AG04450 (cell line): ENCODE measurements at places on chromosomes 6 and 20. TPM values are rescaled to one million over a fixed set of nuclear protein-coding genes. Genes with fewer than 3 reads are reported as not detected.

GRCh38 chr6:484086-484745 is 92.7 kb downstream of the IRF4 start:
- DNase-seq: no peak

- DNase-seq: no peak
Measured at GRCh38 chr6:26431258-26432172, 8.8 kb upstream of the BTN3A3 start.

GRCh38 chr6:122154155-122154554 is 245.3 kb upstream of the HSF2 start:
- DNase-seq: no peak

GRCh38 chr20:4009309-4009708 is 6.0 kb downstream of the RNF24 start:
- no peak for DNase-seq

DNA sequence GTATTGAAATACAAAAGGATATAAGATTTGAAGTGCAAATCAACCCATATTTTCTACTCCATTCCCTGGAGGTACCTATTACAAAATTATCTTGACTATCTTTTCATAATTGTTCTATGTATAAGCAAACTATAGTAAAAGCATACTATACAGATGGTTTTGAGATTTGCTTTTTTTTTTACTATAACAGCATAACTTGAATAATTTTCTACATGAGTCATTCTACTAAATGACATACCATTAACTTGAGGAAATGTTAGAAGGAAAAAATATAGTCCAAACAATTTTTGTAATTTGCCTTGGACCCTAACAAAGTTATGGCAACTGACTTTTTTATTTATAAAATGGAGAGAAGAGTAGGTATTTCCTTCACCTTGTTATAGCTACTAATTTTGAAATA is 472.7 kb downstream of the PKHD1 start:
- no peak for DNase-seq

DNA sequence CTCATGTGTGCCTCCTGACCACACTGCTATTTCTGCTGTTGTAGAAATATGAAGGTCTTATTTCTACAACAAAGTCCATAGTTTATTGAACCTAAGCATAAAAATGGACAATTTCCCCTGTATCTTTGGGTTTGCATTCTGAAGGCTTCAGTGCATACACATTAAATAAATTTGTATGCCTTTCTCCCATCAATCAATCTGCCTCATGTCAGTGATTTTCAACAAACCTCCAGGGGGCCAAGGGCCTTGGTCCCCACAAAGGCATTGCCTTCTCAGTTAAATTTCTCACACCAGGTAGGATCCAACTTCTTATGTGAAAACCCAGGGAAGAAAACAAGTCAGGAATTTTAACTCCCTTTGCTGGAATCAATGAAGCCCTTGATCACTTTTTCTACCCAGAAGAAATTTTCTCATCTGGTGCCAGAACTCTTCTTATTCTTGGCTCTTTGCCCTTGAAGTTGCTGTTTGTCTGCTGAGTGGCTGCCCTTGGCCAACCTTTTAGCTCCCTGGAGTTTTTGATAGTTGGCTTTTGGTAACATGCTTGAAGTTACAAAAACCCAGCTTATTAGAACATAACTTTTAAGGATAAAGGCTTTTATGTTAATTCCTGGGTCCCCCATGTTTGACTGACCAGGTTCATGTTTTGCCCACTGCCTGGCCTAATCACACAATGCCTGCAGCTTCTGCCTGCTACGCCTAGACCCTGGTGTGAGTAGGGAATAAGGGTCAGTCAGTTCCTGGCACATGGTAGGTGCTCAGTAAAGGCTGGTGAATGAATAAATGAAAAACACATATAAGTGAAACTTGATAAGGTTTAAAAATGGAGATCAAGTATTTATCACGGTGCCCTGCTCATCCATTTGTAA is 37.0 kb downstream of the SHLD1 start:
- no peak for DNase-seq

GRCh38 chr6:36691612-36692011 is 6.0 kb upstream of the RAB44 start:
- no peak for DNase-seq

- DNase-seq: no peak
Measured at GRCh38 chr6:17469006-17469832, 75.8 kb downstream of the CAP2 start.

DNA sequence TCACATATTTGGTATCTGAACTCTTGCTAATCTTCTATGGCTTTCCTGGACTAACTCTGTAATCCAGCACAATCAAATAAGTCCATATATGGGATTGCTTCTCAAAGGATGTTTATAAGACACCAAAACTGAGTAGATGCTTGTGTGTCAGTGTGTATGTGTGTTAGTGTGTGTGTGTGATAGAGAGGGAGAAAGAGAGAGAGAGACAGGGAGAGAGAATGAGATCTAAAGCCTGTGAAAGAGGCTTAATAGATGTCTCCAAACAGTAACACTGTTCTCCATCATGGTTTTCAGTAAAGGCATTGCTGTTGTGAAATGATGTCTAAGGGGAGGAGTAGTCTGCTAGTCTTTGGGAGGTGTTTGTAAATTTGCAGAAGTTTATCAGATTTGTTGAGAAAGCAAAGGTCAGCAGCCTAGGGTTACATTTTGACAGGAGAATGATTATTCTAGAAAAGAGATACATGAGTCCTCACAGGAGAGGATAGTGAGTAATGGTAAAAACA is 73.9 kb upstream of the MLIP start:
- peak; percentile 27 for DNase-seq

DNA sequence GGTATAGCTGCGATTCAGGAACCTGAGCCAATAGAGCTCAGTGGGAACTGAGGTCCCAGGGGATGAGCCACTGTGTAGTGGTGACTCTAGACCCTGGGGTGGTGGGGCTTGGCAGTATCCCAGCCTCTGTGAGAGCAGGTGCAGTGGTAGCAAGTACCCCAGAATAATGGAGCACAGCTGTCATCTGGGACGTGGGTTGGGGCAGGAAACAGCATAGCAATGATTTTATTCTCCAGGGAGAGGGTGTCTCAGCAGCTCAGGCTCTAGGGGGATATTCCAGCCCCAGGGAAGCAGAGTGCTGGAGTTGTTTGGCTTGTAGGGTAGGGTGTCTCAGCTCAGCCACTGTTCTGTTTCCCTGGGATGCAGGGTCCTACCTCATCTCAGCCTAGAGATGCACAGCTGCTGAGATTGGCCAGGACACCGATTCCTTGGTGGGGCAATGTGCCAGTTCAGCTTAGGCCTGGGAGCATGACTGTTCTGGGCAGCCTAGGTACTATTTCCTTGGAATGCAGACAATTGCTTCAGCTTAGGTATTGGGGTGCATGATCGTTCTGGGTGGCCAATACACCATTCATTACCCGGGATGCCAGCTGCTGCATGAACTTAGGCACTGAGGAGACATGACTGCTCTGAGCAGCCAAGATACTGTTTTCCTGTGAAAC is 34.0 kb upstream of the NUP153 start:
- DNase-seq: no peak

DNA sequence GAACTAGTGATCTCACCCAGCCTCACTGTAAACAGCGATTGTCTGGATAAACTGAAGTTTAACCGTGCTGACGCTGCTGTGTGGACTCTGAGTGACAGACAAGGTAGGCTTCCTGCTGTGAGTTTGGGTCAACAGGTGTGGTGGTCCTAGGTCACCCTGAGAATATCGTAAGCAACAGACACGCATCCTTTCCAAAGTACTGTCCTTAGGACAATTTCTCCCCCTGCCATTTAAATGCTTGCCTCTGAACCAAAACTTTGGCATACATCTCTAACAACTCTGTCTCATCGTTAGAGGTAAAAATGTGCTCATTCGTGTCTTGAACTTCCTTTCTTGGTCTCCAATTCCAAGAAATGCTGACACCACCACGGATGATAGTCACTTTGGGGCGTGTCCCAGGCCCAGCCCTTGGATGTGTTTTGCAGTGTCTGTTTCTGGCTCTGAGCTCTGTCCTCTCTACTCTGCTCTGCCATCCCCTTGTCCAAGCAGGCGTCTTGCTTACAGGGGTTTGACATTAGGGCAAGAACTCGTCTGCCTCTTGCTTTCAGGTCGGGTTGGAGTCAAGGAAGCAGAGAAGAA is 95.5 kb downstream of the EYA2 start:
- DNase-seq: no peak

GRCh38 chr6:54428431-54428830 is 120.2 kb downstream of the TINAG start:
- no peak for DNase-seq

GRCh38 chr20:61252601-61253263 is 671 bp downstream of the CDH4 start:
- DNase-seq: no peak

- no peak for DNase-seq
Measured at GRCh38 chr6:38016824-38017223, 197.3 kb downstream of the ZFAND3 start.

- peak; percentile 83 for DNase-seq
Measured at GRCh38 chr6:26351544-26351953, 13.4 kb upstream of the BTN3A2 start.

DNA sequence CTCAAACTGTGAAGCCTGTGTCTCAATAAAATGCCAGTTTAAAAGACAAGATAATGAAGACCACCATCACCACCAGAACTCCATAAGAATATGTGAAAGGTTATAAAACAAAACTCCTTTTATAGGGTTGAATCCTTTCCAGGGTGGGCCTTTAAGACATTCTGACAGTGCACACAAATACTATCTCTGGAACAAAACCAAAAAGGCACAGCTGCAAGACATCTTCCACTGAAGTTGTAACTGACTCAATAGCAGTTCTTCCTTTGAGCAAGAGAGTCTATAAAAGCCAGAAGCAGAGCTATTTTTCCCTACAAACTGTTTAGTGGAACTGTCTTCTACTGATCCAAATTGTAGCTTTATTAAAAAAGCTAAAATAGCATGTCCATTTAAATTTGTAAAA is 81.6 kb downstream of the EPB41L2 start:
- DNase-seq: peak; percentile 58

GRCh38 chr20:59677586-59677985 is 73.2 kb downstream of the PHACTR3 start:
- no peak for DNase-seq

- no peak for DNase-seq
Measured at GRCh38 chr6:68189217-68189815, 445.8 kb upstream of the ADGRB3 start.

DNA sequence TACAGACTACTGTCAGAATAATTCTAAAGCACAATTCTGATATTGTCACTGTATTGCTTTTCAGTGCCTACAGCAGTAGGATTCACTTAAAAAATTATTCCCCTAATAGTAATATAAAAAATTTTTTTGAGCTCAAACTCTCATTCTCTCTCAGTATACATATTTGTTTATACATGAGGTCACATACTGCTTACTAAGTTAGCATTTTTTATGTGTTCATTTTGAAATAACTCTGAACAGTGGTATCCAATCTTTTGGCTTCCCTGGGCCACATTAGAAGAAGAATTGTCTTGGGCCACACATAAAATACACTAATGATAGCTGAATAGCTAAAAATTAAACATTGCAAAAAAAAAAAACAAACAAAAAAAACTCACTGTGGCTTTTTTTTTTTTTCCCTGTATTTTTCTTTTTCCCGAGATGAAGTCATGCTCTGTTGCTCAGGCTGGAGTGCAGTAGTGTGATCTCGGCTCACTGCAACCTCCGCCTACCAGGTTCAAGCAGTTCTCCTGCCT is 38.6 kb downstream of the ASXL1 start:
- DNase-seq: no peak

DNA sequence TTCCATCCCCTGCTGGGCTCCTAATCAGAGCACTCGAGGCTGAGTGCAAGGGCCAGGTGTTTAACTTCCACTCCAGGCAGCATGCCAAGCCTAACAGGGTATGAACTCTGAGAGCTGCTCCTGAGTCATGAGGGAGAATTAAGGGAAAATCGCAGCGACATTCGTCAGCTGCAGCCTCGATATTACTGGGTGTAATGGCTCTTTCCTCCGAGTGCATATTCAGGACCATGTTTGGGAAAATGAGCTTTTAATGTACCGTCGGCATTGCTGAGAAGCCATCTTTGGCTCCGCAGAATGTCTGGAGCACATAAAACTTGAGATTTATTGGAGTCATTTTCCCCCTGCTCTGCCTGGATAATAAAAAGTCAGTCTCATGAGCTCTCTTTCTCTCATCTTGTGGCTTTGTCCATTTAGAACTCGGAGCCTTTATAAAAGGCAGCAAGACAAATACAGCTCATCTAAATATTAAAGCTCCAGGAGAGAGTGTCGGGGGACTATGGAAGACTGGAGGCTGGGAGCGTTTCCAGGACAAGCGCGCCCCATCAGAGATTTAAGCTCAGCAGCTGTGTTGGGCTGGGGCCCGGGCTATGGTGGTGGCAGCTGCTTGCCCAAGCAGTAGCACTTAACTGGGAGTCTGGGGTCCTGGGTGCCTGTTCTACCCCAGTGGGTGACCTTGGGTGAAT is 103.7 kb downstream of the TOX2 start:
- peak; percentile 69 for DNase-seq

DNA sequence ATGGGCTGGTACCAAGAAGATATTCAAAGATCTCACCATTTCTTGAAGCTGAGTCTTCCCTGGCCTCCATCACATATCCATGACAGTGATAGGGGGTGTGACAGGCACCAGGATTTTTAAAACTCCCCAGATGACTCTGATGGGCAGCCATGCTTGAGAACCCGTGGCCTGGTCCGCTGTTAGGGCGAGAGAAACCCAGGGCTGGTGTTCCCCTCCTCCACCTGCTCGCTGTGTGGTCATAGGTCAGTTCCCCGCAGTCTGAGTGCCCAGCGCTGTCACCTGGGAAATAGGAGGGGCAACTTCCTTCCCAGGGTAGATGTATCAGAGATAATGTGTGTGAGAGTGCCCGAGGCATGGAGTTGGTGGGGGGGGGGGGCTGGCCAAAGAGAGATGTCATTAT is 50.9 kb downstream of the TMEM242 start:
- no peak for DNase-seq

- no peak for DNase-seq
Measured at GRCh38 chr6:85126485-85127167, 323.3 kb upstream of the NT5E start.

GRCh38 chr6:89071036-89071435 is 9.5 kb upstream of the PNRC1 start:
- DNase-seq: no peak

GRCh38 chr6:7050004-7050403 is 57.8 kb upstream of the RREB1 start:
- no peak for DNase-seq

- no peak for DNase-seq
Measured at GRCh38 chr6:131305037-131305850, 170.0 kb downstream of the AKAP7 start.

- DNase-seq: no peak
Measured at GRCh38 chr6:3500262-3501014, 43.6 kb upstream of the SLC22A23 start.

SULF2 gene
- polyA plus RNA-seq: 0.73 and 1.5 TPM in 2 replicates

ISM1 gene
- not detected in 2 replicates for polyA plus RNA-seq

MEP1A gene
- not detected in 2 replicates for polyA plus RNA-seq

PLEKHG1 gene
- polyA plus RNA-seq: 0.12 and 0.16 TPM in 2 replicates

GABRR1 gene
- not detected in 2 replicates for polyA plus RNA-seq

TMEM217 gene
- 7.7 and 7.8 TPM in 2 replicates for polyA plus RNA-seq

SLC39A7 gene
- 129 and 150 TPM in 2 replicates for polyA plus RNA-seq

PKIB gene
- polyA plus RNA-seq: 5.5 and 8.1 TPM in 2 replicates

TCP11 gene
- polyA plus RNA-seq: 0.11 and 0.15 TPM in 2 replicates

EPPIN gene
- not detected in 2 replicates for polyA plus RNA-seq

GABRR2 gene
- polyA plus RNA-seq: 0.12 and 0.15 TPM in 2 replicates
